ENCODE measurements at places on chromosomes 2 and 18. TPM values are rescaled to one million over a fixed set of nuclear protein-coding genes. Genes with fewer than 3 reads are reported as not detected.

DNA sequence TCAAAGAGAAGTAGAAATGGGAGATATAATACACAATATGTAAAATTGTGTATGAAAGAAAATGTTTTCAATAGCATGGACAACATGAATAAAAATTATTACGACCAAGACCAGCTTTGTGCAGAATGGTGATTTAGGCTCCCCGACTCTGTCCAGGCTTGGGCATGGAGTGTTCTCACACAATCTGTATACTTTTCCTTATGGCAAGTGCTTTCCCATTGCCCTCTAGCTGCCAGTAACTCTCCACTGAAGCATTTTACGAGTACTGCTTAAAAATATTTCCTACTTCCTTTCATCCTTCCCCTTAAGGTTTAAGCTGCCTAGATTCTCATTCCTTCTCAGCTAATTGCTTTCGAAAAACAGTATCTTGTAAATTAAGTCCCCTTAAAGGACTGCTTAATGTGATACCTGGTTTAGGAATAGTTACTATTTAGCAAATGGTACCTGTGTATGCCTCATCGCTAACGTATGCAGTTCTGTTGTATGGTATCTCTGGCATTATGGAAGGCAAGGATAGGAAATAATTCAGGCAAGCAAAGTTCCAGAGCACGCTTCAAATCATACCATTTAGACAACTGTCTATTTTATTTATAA is 714.6 kb downstream of the ERBB4 start:
- no peak for DNase-seq

DNA sequence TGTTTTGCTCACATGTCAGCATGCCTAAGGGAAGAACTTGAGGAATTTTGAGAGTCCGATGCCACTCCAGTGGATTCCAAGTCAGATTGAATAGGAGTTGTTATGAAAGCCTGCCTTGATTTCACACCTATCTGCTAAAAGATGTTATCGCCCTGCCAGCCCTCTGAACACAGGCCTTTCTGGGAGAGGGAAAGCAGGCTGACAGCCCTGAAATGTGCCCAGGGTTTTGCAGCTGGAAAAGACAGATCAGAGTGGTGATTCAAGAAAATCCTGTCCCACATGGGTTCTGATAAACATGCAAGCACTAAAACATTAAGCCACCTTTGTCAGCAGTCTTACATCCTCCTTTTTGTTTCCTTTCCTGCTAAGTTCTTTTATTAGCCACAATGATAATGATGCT is 1752.9 kb upstream of the CELF4 start:
- no peak for DNase-seq

DNA sequence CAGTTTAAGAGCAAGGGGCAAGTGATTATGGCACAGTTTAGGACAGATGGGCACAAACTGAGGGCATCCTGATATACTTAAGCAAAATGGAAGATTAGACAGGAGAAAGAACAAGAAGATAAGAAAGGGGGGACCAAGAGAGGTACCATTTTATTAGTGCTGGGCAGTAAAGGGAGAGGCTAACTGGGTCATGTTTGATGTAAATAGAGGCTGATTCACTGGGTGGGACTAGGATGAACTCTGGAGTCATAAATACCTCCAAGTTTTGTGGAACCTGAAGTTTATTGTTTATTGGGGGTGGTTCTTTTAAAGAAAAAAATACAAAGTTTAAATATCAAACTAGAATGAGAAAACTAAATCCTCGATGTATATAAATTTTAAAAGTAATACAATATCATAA is 1067.2 kb upstream of the GYPC start:
- DNase-seq: no peak

DNA sequence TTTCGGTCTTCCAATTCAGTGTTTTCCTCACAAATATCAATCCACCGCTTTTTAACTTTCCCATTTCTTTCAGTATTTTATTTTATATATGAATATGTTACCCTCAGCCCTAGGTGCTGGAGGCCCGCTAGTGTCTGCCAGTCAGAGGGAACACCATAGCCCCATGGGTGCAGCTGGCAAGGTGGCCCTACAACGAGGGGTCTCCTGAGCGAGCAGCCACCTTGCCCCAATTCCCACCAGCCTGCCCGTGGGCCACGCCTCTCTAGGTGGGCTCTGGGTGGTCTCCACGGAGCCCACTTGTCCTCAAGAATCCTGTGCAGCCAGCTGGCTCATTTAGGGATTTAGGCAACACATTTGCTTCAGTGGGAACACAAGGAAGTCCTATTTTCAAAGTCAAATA is 72.5 kb upstream of the RGPD5 start:
- DNase-seq: no peak

DNA sequence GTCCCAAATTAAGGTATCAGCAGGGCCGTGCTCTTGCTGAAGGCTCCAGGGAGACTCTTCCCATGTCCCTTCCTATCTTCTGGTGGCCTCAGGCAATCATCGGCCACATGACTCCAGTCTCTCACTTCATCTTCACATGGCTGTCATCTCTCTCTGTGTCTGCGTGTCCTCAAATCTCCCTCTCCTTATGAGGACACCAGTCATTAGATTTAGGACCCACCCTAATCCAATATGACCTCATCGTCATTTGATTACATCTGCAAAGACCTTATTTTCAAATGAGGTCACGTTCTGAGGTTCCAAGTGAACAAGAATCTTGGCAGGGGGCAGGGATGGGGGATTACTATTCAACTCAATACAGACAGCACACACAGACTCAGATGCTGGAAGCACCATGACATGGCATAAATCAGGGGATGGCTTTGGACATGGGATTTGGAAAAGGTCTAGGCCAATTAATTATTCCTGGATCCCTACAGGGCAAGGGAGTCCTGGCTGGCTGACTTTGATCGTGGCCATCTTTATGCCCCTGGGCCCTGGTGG is 210.0 kb upstream of the SKOR2 start:
- no peak for DNase-seq

DNA sequence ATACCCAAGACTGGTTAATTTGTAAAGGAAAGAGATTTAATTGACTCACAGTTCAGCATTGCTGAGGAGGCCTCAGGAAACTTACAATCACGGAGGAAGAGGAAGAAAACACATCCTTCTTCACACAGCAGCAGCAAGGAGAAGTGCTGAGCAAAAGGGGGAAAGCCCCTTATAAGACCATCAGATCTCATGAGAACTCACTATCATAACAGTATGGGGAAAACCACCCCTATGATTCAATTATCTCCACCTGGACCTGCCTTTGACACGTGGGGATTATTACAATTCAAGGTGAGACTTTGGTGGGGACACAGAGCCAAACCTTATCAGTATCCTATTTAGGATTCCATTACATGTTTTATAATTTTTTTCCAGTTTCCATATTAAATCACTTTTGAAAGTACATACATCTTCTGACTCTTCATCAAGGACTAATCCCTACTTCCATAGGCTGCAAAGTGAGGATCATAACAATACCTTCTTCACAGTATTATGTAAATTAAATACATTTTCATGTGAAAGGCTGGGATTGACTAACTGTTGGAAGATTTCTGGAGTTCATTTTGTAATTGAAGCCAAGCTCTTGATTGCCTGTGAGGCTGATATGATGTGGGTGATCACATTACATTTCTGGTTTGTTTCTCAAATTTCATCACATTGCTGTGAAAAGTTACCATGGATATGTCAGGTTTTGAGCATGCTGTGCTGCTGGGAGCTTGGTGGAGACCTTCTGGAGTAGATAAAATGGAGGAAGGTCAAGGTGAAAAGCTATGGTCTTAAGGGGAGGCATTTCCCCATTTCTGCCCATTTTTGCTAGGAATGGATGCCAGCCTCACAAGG is 31.7 kb upstream of the CERS6 start:
- no peak for DNase-seq

DNA sequence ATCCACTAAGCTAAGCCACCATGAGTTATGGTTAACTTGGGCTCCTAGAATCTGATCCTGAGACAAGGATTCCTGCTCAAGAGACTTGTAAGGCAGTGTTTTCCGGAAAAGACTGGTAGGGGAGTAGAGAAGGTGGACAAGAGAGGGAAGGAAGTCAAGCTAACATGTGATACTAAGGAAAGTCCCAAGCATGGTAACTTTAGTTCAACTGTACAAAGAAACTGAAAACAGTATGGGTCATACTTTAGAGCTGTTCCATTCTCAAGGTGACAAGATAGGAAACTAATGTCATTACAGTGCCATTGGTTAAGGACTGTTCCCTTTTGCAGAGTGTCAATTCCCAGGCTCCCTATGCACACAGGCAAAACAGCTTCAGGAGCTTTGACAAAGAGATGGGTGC is 5.8 kb downstream of the MYO5B start:
- no peak for DNase-seq

GRCh38 chr18:9634856-9635255 is 20.5 kb upstream of the PPP4R1 start:
- no peak for DNase-seq

DNA sequence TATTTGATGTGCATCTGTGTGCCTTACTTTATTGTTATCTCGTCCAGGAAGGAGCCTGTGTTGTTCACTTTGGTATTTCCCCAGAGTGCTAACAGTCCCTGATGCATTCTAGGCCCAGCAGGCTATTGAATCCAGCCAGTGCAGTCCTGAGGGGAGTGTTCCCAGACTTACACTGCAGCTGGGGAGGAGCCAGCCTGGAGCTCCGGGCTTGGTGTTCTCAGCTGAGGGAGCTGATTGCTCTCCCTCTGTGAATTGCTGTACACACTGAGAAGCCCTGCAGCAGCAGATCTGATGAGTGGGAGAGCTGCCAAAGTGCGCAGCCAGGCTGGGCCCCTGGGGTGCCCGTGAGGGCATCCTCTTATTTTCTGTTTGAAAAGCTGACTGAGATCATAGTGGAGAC is 159.2 kb downstream of the GALNT3 start:
- DNase-seq: no peak

DNA sequence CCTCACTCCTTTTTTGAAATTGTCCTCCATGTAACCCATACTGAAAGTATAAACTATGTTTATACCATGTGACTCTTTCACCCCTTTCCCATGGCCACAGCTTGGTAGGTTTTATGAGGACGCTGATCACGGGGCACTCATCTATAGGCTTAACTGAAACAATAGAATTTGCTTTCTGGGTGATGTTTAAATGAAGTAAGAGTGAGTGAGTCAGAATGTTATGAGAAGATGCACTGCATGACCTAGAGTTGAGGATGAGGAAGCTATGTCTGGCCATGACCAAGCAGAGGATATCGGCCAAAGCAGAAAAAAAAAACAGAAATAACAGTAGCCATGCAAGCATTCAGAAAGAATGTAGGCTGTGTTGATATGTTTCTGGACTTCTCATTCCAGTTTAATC is 34.9 kb downstream of the SCN1A start:
- DNase-seq: no peak

DNA sequence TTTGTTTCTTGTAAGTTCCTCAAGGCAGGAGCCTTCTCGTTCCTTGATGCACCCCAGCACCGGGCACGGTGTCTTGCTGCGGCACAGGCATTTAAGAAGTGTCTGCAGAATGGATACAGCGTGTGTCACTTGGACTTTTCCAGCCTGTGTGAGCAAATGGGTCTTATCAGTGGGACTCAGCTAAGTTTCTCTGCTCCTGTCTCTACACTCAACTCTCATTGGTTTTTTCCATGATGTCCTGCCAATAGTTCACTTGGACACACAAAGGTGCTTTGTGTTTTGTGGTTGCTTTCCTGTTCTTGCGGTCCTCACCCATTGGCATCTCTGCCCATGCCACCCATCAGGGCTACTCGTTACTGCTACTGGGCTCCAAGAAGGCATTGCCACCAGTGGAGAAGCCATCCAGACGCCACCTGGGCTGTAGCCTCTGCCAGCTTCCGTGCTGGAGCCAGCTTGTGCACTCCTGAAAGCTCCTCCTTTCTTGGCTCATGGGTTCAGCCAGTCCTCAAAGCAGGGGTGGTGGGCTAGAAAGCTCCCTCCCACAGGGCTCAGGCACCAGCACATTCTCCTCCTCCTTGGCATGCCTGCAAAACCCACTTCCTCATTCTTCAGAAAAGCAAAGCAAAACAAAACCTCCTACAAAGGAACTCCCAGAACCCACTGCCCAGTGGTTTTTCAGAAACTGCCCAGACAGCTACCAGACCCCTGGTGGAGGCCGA is 41.4 kb downstream of the IL1R2 start:
- DNase-seq: no peak

DNA sequence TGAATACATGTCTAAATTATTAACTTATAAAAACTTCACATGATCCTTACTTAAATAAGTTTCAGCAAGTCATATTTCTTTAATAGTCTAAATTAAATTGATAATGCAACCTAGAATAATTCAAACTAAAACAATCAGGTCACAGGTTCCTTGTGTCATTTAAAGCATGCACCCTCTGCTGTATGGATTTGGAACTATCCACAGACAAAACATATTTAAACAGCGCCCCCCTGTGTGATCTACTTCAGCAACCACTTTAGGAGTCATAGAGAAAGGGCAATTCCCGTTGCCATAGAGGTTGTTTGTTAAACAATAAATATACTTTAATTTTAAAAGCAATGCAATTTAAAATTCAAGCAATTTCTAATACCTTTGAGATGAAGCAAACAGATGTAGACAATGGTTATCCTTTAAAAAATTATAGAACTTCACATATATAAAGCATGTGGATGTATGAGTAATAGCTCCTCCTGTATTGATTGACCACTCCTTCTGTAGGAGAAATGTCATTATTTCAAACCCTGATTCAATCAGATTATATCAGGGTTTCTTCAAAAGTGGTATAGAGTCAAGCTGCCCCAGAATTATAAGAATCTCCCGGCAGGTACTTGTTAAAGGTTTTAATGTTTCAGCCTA is 21.2 kb downstream of the GRB14 start:
- no peak for DNase-seq

DNA sequence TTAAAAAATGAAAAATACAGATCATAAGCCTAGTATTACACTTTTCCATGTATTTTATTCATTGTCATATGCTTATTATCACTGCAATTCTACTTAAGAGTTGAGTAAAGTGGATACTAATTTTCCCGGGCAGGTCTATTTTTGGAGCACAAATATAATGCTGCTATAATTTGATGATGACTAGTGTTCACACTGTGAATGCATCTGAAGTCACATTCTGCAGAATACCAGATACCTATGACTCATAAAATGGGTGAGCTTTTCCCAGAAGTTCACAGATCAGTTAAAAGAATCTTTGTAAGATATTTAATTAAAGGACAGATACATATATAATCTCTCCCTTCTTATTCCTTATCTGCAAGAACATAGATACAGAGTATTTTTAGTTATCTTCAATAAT is 79.8 kb upstream of the MC4R start:
- DNase-seq: no peak

GRCh38 chr2:239882781-239883180 is 142.4 kb downstream of the NDUFA10 start:
- DNase-seq: no peak

The RAX gene
- not detected for total RNA-seq

The CDK15 gene
- total RNA-seq: not detected

The ASB18 gene
- total RNA-seq: not detected

The SKA1 gene
- total RNA-seq: 38.0 TPM

The CLHC1 gene
- total RNA-seq: 13.1 TPM

The DNER gene
- total RNA-seq: 0.14 TPM

The ACKR3 gene
- total RNA-seq: 0.33 TPM

The CDC42EP3 gene
- 40.1 TPM for total RNA-seq

The FKBP7 gene
- 2.1 TPM for total RNA-seq

The CDH7 gene
- not detected for total RNA-seq

The CLEC4F gene
- 23.5 TPM for total RNA-seq

The PPM1B gene
- 75.5 TPM for total RNA-seq

All from natural killer cell treated with Interleukin-12 subunit alpha and Interleukin-12 subunit beta and Interleukin-15 and Interleukin-18, amount 100 ng/mL, for 72 hours (primary cell).